ENCODE measurements at places on chromosomes 16 and 17.

DNA sequence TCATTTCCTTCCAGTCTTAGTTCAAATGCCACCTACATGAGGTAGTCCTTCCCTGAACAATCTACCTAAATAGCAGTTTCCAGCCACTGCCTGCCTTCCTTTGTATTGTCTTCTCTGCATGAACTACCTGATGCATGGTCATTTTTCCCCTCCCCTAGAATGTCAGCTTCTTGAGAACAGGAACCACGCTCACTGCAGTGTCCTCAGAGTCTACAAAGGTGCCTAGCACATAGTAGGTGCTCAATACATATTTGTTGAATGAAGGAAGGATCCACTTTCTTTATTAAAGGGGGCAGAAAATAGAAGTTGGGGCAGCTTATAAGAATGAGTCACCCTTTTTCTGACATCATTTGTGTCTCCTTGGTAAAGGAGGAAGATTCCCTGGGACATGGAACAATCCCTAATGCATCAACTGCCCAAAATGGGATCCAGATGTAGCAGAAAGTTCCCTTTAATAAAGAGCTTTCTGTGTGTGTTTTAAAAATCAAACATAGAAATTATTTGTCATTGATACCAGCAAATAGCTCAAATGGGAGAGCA lies 4.4 kb upstream of the CYLD start:
- no peak for DNase-seq

DNA sequence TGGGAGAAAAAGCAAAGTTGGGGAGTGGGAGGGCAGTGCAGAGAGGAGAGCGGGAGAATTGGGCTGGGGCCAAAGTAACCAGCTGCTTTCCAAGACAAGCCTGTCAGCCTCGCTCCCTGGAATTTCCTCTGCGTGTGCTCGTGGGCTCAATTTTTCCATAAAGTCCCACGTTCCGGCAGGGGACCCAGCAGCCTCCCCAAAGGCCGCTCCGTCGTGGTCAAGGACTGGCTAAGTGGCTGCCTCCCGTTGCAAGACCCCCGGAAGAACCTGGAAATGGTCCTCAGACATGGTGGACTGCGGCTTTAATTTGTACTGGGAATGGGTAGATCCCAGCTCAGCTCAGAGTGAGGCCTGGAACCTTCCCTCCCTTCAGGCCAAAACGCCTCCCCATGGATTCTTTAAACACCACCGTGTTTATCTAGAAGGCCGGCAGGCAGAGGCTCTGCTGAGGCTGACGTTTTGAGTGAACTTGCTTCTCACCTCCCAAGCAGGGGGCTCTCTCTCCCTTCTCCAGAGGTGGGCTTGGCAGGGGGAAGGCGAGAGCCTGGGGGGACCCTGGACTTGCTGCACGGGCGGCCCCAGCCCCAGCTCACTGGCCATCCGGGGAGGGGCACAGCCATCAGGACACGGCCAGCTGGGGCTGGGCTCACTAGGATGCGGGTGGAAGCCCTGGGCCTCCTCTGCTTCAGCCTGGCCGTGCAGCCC lies 190.0 kb downstream of the C16orf95 start:
- no peak for DNase-seq

GRCh38 chr16:61617219-61617783 lies 418.9 kb downstream of the CDH8 start:
- no peak for DNase-seq

DNA sequence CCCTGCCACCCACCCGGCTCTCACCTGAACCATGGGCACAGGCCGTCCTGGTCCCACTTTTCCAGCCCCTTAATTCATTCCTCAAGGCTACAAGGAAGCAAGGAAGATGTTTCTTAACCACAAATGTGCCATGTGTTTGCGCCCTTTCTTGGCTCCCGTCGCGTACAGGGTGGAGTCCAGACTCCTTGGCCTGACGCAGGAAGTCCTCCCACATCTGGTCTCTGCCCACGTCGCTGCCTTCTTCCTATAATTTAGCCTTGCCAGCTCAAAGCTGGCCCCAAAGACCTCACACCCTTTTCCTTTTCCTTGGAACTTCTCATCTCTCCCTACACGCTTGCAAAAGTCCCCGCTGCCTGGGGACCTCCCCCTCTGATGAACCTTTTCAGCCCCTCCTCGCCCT lies 38.8 kb upstream of the BHLHA9 start:
- DNase-seq: no peak

DNA sequence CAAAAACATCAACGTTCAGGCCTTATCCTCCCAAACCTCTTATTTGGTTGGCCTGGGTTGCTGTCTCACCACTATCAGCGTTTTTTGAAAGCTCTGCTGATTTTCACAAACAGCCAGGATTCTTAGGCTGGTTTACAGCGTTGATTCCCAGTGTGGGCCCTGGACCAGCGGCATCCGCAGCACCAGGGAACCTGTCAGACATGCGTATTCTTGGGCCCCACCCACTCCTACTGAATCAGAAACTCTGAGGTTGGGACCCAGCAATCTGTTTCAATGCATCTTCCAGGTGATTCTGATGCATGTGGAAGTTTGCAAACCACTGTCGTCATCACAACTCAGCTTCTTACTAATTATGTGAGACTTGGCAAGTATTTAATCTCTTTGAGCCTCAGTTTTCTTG lies 58.5 kb downstream of the RGS9 start:
- DNase-seq: no peak

DNA sequence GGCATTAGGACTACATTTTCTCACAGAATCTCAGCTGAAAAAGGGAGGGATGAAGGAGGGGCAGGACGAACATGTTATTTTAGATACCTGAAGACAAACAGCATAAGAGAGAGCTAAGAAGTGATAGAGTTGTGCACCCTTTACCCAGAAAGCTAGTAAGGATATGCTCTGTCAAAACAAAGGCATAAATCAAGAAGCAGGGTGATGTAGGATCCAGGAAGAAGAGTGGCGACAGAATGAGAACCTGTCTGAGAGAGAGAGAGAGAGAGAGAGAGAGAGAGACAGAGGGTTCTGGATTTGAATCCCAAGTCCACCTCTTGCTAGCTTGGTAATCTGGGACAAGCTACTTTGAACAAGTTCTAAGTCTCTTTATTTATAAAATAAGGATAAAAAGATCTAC lies 103.4 kb downstream of the SPAG9 start:
- no peak for DNase-seq

- peak; percentile 84 for DNase-seq
Observed at GRCh38 chr16:66549284-66550131, at the start of gene TK2. Gene TK2, minus strand, starts transcription at chr16:66550122. Its CDS starts 61 bp downstream, at chr16:66550061.

- DNase-seq: no peak
Observed at GRCh38 chr17:47983492-47984223, 12.7 kb downstream of the CDK5RAP3 start.

DNA sequence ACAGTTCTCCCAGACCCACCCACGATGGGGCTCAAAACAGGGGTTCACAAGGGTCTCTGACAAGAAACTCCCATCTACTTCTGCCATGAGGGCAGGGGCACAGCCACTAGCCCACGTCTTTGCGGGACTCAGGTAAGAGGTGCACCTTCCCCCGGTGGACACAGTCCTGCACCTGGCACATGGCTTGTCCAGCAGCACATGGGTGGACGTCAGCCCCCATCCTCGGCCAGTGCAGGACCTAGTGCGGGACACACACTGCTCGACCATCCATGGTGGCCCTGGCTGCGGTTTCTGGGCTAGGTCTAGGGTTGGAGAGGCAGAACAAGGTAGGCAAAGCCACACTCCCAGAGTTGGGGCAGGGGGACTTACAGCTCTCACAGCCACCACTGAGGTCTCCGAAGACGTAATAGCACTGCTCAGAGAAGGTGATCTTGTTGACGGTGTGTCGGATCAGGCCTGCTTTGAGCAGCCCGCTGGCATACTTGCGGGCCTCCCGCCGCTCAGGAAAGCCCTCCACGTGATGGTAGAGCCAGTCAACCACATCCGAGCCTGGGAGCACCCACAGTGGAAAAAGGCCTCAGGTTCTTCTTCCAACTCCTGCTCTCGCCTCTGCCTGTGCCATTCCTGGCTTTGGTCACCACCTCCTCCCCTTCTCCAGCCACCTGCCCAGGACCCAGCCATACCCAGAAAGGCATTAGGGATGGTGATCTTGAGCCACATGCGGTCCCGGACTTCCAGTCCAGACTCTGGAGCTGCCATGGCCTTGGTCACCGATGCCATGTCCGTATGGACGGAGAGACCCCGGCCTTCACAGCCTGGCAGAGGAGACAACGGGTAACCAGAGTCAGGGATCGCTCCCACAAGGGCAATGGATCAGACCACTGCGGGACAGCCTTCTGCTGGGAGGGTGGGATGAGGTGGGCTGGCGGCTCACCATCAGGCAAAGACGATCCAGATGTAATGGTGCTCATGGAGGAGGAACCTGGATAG lies 7.3 kb downstream of the ACADVL start:
- DNase-seq: no peak

GRCh38 chr16:22291860-22292318 lies 5.3 kb upstream of the POLR3E start:
- DNase-seq: no peak

GRCh38 chr16:85326794-85327181 lies 214.5 kb upstream of the CIBAR2 start:
- no peak for DNase-seq

- no peak for DNase-seq
Observed at GRCh38 chr17:74012465-74012864, 191.0 kb upstream of the RPL38 start.

DNA sequence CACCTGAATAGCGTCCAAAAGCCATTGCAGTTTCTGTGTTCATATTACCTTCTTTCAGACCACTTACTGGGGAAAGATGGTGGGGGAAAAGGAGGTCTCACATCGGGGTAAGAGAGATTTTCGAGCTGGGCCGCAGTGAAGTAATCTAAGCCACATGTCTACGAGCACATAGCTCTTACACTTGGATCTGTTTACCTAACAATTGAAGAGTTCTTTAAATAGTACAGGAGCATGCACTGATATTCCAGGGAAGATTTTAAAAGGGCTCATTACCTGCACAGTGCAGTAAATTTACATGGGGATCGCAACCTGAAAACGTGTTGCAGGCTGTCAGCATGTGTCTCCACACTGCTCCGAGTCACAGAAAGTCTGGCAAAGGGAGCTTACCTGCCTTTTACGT lies 12.6 kb downstream of the MAF start:
- DNase-seq: no peak

DNA sequence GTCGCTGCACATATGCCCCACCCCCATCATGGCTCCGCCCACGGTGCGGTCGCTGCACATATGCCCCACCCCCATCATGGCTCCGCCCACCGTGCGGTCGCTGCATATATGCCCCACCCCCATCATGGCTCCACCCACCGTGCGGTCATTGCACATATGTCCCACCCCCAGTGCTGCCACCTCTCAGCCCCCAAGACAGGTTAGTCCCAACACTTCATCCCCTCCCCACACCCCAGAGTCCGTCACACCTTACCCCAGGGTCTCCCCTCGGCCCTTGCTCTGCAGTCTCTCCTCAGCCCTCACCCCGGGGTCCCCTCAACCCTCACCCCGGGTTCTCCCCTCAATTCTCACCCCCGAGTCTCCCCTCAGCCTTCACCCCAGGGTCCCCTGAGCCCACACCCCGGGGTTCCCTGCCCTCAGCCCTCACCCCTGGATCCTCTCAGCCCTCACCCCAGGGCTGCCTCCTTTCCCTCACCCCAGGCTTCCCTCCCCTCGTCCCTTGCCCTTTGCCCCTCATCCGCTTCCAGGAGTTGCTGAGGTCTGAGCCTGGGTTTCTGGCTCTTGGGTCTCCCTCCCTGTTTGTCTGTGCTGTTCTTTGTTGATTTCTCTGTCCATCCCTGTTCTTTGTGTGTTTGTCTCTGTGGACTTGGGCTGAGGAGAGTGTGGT lies 25.6 kb downstream of the TPSG1 start:
- DNase-seq: no peak

DNA sequence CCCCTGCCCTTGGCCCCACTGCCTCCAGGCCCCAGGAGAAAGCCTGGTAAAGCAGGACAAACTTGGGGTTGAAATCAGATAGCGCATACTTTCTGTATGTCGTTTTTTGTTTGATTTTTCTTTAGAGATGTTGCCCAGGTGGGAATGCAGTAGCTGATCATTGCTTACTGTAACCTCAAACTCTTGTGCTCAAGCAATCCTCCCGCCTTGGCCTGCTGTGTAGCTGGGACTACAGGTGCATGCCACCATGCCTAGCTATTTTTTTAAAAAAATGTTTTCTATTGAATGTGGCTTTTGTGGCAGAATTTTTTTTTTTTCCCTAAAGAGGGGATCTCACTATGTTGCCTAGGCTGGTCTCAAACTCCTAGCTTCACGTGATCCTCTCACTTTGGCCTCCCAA lies 11.1 kb upstream of the CCL5 start:
- no peak for DNase-seq

- no peak for DNase-seq
Observed at GRCh38 chr17:19513897-19514488, 19.7 kb upstream of the SLC47A1 start.

GRCh38 chr16:27270349-27270748 lies 1.8 kb upstream of the NSMCE1 start:
- DNase-seq: no peak

DNA sequence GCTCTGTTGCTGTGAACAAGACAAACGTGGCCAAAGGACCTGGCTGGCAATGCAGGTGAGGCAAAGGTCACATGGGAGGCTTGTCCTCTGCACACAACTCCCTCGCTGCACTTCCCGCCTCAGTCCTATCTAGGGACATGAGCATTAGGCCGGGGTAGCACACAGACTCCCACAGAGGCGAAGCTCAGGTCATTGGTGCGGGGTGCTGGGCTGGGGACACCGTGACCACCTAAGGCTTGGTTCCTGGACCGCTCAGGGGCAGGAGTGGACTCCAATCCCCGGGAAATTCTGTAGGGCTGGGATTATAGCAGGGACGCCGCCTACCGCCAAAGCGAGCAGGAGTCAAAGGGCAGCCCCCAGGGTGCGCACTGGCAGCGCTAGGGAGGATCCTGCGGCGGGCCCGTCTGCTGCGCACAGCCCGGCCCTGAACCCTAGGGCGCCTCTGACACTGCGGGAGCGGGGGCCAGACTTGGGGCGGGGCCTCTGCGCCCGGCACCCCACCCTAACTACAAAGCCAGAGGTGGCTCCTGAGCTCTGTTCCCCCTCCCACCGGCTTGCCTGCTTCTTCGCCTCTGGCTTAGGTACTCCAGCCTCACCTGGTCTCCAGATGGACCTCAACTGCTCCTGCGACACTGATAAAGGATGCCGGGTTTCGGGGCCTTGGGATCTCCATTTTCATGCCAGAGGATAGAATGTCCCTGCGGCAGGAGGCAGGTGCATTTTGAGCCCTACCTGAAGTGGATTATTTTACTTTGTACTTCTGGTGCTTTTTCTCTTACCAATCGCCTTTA lies 3.9 kb upstream of the MT1B start:
- DNase-seq: no peak
